ENCODE measurements at places on chromosomes 2 and 18.

DNA sequence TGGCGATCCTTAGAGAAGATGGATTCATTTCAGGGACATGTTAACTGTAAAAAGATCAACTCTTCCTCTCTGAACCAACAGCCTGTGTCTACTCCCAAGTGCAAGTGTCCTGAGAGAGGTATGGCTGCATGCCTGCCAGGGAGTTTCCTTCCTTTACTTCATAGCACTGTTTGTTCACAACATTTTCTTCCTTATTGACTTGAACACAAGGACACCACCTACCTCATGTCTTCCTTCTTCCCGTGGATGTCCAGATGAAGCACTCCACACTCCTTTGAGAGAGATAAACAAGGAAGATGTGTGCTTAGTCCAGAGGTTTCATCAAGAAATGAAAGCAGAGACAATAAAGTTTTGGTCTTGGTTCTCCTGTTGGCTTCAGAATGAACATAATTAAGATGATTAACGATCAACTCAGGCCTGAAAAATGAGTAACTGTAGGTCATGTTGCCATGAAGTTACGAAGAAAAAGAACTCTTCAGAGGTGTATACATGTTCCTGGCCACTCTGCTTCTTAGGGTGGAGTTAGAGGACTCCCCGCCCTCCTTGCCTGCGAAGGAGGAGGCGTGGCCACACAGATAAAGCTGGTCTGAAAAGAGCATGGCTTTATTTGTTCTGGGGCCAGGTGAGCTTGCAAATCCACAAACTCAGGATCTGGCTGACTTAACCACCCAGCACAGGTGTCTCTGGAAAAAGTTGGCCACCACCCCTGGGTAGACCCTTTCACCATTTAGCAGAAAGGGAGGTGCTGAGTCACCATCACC, 155.0 kb upstream of the KCTD1 start:
- DNase-seq, result no peak

- DNase-seq, result no peak
Observed at GRCh38 chr2:100207411-100207885, 65.1 kb upstream of the AFF3 start.

DNA sequence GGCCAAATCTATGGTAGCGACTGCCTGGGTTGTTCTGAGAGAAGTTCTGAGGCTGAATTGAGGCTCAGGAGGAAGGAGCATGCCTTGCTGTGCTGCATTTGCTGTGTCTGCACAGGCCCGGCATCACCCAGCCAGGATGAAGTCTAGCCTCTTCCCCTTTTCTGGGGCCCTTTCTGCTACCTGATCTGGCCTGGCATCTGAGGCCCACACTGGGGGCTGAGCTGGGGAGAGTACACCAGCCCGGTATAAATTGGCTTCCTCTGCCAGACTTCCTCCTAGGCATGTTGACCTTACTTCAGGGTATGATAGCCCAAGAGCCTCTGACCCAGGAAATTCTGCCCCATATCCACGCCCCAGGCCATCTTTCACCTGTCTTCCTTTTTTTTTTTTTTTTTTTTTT, 30.0 kb downstream of the MRPL35 start:
- no peak for DNase-seq

- no peak for DNase-seq
Observed at GRCh38 chr18:23154030-23154429, 18.7 kb downstream of the CABLES1 start.

DNA sequence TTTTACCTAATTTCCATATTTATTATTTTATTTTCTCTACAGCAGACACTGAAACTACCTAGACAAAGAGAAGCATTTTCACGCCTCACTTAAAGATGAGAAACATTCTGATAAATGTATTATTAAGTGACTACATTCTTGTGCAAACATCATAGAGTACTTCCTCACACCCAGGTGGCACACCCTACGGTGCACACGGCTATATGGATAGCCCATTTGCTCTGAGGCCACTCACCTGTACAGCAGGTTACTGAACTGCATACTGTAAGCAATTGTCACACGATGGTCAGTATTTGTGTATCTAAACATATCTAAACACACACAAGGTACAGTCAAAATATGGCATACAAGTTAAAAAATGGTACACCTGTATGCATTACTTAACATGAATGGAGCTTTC, 481.4 kb downstream of the CMPK2 start:
- no peak for DNase-seq

DNA sequence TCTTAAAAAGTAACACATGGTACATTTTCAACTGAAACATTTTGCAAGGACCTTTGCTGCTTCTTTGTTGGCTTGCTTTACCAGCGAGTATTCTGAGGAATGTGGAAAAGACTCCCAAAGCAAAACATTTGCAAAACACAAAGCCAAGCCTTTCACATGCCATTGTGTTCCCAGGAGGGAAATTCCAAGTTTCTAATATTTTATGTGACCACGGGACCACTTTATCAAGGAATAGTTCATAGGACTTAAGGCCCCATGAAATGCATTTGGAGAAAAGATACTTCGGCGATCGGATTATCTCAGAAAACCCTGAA, 26.2 kb downstream of the CYP27C1 start:
- DNase-seq, result no peak

- DNase-seq, result no peak
Observed at GRCh38 chr2:190961918-190962487, 52.0 kb downstream of the STAT1 start.

DNA sequence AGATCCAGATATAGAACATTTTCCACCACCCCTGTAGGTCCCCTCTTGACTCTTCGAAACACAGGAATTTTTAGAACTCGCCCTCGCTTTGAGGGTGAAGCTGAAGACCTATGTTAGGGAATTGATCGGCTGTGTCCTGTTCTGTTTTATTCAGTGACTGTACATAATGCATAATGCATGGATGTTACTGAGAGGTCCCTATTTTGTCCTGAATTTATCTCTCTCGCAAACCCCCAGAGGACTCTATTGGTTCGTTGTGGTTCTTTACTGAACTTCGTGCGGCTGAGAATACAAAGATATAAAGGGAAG, 431 bp upstream of the EIF5B start:
- no peak for DNase-seq

- DNase-seq, result no peak
Observed at GRCh38 chr2:176473177-176473576, 203.9 kb downstream of the MTX2 start.

- no peak for DNase-seq
Observed at GRCh38 chr2:223591596-223591995, 10.6 kb downstream of the SCG2 start.

GRCh38 chr2:239095460-239096081, 247.7 kb downstream of the TWIST2 start:
- no peak for DNase-seq

DNA sequence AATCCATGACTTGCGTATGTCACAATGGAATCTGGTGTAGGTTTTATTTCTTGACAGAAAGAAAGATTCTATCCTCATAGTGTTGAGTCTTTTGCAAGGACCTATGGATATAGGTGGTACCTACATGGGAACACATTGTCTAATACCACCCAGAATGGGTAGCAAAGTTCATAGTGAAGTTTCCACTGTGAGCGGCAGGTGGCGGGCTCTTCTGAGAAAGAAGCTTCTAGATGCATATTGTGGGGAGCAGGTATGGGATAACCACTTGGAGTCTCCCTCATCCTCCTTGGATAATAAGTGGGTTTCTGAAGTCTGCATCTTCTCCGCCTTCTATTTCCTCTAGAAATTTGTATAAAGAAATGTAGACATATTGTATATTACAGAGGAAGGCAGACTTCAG, 44.9 kb downstream of the LINC00305 start:
- no peak for DNase-seq

- no peak for DNase-seq
Observed at GRCh38 chr2:207484444-207485391, 45.0 kb upstream of the CREB1 start.

GRCh38 chr2:610491-610890, 66.7 kb downstream of the TMEM18 start:
- DNase-seq, result no peak

- DNase-seq, result no peak
Observed at GRCh38 chr2:15777795-15778371, 162.5 kb upstream of the MYCN start.

- DNase-seq, result no peak
Observed at GRCh38 chr2:203185864-203186263, 53.0 kb upstream of the CYP20A1 start.

DNA sequence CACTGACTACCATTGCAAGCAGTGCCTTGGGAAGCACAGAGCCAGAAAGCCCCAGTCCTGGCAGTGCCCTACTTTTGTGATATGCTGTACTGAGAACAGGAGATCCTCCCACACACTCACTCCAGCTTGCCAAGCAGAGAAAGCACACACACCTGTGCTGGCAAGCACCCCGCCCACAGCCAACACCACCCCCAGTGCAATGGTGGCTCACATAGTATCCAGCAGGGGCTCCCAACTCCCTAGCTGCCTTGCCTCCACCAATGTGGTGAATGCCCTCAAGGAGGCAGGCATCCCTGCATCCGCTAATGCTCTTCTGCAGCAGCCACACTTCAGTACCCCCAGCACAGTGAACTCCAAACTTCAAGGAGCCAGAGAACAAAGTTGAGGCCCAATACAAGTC, 1655.8 kb downstream of the SUCLG1 start:
- no peak for DNase-seq

DNA sequence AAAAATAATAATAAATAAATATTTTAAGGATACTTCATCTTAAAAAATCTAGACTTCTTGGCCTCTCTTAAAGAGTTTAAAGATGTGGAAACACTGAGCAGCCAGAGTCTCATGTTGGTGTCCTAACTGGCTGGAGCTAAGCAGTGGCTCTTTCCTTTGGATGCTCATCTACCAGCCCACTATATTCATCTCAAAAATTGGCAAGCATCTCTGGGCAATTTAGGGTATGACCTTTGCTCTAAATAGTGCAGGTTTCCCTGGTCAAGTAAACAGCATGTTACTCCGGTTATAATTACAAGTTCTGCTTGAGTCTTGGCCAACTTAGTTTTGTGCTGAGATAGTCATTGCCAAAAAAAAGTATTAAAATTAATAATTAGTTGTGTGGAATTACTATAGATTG, 117.8 kb downstream of the TTC27 start:
- DNase-seq, result no peak

- no peak for DNase-seq
Observed at GRCh38 chr2:162252153-162252552, 8.9 kb upstream of the FAP start.

- no peak for DNase-seq
Observed at GRCh38 chr2:161245671-161246070, 62.6 kb upstream of the PSMD14 start.

DNA sequence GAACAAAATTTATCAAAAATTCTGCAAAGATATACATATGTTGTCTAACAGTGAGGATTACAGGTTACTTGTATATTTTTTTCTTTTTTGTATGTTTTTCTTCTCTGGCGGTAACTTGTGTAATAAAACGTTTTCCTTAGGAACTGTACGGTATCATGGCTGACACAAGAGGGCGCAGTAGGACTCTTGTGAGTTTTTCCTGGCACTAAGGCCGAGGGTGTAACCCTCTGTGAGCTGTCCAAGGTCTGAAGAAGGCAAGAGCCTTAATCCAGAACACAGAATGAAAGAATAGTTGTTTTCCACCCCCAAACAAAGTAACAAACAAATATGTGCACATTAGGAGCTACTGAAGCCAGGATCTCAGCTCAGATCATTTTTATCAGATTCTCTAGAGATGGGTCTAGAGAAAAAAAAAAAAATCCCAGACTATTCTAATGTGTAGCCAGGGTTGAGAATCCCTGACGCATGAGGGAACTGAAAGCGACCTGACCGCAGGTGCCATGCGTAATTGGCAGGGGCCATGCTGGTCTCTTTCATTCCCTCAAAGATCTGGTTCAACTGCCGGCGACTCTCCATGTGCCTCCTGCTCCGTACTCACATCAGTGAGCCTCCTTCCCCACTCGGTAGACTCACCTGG, 27.0 kb downstream of the TMEM200C start:
- no peak for DNase-seq

DNA sequence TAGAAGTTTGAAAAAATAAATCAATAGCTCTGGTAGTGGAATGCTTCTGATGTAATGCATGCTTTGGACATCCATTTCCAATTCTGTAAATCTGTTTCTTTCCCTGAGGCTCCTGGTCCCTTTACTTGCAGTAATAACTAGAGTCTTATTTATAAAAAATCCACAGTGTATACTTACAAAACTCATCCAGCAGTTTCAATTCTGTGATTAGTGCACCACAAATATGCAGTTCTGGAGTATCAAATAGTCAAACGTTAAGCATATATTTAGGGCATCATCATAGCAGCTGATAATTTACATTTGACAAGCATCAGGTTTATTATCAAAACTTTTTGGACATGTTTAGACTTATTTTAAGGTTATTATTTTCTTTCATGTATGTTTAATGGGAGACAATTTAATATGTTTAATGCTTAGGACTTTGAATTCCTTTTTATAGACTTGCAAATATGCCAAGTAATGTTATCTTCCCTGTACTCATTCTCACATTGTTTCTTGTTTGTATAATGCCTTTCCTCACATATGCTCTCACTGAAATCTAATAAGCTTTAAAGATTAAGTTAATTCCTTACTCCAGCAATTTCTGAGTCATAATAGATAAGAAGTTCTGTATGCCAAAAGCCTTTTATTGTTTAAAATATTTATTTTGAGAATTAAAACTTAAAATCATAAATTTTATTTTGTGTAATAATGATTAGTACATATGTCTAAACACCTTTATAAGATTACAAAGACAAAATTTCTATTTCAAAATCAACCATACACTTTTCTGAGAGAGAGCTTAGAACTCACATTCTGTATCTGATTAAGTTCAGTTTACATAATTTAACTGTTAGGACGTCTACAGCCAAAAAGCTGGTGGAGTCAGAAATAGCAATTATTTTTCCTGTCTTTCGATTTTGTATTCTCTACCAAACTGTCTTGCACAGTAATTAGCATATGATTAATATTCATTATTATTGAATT, 341.5 kb upstream of the TMEFF2 start:
- DNase-seq, result no peak

GRCh38 chr18:68181956-68182355, 533.0 kb downstream of the TMX3 start:
- DNase-seq, result no peak

DNA sequence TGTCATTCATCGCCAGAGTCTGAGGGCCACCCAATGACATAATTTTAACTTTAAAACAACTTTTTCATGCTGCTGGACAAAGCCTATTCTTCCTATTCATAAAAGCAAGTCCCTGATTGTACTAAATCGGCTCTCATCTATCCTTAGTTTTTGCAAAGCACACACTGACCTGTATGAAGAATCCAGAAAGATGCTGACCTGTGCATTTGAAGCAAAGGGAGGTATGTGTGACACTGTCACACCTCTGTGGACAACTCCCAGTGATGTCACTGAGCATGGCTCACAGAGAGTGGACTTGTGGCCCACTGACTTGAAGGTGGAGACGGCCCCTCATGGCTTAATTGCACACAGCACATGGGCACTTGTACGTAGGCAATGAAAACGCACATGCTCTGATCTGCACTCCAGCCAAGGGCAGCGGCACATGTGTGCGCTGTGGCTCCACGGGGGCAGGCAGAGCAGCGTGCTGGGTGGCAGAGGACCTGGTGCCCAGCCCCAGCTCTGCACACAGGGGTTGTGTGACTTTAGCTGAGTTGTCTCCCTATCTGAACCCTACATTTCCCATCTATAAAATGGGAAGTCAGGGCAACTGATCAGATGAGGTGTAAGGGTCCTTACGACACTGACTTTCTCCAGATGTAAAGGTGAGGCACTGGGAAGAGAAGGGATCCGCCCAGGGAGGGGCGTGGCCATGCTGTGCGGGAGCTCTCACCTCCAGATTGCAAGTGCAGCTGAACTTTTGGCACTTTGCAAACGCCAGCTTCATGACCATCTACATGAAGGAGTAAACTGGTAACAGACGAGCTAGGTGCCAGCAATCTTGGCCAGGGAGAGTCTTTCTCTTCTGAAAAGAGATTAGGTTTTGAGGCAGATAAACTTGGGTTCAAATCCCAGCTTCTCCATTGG, 14.3 kb upstream of the ODC1 start:
- no peak for DNase-seq

Data from activated CD4-positive, alpha-beta T cell treated with anti-CD3 and anti-CD28 coated beads, Interleukin-2, amount 50 U/mL, for 4 hours (primary cell).